Cardiac muscle cell (in vitro differentiated cells and primary cell): ENCODE measurements at places on chromosomes 6 and 20.

DNA sequence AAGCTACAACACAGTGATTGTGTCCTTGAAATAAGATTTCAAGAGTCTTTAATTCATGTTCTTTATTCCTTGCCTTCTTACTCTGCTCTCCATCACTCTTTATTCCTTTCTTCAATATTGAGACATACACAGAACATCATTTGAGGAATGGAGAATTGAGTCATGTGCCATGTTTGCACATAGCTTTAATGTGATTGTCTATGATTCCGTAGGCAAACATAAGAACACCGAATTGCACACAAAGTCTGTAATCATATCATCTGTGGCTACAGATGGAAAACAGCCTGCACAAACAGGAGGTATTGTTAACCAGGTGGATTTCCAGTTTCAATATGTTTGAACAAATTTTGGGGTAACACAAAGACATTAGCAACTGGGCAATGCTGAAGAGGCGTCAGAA, 571.6 kb upstream of the GJE1 start:
- no peak overlapping the region for H3K4me3 ChIP-seq
- H3K27ac ChIP-seq: no peak overlapping the region
- H3K27me3 ChIP-seq: no peaks in the 10 kb centered on the region
- H3K4me1 ChIP-seq: peaks cover 17% of the 10 kb centered on the region
- no peak for DNase-seq
- H3K36me3 ChIP-seq: no peaks in the 10 kb centered on the region

GRCh38 chr6:56349194-56349593, 101.8 kb upstream of the COL21A1 start:
- H3K4me3 ChIP-seq: no peak overlapping the region
- no peaks in the 10 kb centered on the region for H3K27me3 ChIP-seq

- no peaks in the 10 kb centered on the region for H3K27me3 ChIP-seq
- no peak overlapping the region for H3K27ac ChIP-seq
- H3K4me3 ChIP-seq: no peak overlapping the region
Observed at GRCh38 chr20:23602241-23602640, 3.5 kb downstream of the CST9 start.

- H3K27ac ChIP-seq: no peak overlapping the region
- H3K36me3 ChIP-seq: no peaks in the 10 kb centered on the region
- H3K4me1 ChIP-seq: peaks cover 11% of the 10 kb centered on the region
- H3K4me3 ChIP-seq: no peak overlapping the region
- DNase-seq: no peak
Observed at GRCh38 chr6:119511024-119511423, 161.5 kb upstream of the MAN1A1 start.

GRCh38 chr6:166779381-166779780, 152.3 kb upstream of the RPS6KA2 start:
- H3K27ac ChIP-seq: no peak overlapping the region
- H3K36me3 ChIP-seq: no peaks in the 10 kb centered on the region
- no peak for DNase-seq
- no peaks in the 10 kb centered on the region for H3K4me1 ChIP-seq
- H3K27me3 ChIP-seq: peaks cover 11% of the 10 kb centered on the region
- H3K4me3 ChIP-seq: no peak overlapping the region

- H3K27ac ChIP-seq: peak overlapping the region; percentile 97
- no peaks in the 10 kb centered on the region for H3K27me3 ChIP-seq
Observed at GRCh38 chr20:32474009-32474716, 111.0 kb downstream of the NOL4L start.
